ENCODE measurements at places on chromosomes 2 and 18.

GRCh38 chr2:60023256-60023985, 530.0 kb downstream of the BCL11A start:
- DNase-seq, result no peak

- no peak for DNase-seq
Observed at GRCh38 chr2:192357217-192357616, 162.5 kb upstream of the TMEFF2 start.

DNA sequence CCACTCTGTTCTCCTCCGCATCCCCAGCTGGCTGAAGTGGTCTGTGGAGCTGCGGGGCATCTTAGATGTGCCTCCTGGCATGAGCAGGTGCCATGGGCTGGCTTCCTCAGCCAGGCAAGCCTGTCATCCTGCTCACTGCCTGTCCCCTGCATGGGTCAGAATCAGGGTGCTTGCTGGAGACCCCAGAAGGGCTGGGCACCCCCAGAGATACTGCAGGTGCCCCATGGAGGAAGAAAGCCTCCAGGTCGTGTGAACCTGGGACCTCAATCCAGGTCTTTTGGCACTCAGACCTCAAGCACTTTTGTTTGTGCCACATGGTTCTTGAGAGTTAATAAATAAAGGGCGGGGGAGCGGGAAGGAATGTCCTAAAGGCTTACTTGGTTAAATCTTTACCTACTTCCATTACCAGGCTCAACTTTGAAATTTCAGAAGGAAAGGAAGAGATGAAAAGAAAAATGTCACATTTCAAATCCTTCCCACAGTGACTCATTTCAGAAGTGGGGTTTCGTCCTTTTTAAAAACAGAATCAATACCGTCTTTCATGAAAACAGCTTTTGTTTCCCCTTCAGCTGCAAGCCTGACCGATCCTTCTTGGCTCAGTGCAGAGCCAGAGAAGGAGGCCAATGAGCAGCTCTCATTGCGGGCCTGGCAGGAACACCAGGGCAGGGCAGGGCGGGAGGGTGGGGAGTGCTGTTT, 69.9 kb downstream of the RHOB start:
- no peak for DNase-seq

GRCh38 chr2:132776287-132776686, 106.3 kb upstream of the LYPD1 start:
- no peak for DNase-seq

DNA sequence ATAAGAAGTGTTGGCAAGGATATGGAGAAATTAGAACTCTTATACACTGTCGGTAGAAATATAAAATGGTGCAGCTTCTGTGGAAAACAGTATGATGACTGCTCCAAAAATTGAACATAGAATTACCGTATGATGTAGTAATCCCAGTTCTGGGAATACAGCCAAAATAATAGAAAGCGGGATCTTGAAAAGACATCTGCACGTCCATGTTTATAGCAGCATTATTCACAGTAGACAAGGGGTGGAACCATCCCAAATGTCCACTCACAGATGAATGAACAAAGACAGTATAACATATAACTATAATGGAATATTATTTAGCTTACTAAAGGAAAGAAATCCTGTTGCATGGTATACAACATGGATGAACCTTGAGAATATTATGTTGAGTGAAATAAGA, 257.7 kb downstream of the TDRD15 start:
- DNase-seq, result peak; percentile 50

- DNase-seq, result no peak
Observed at GRCh38 chr18:55778788-55779690, 191.0 kb upstream of the TCF4 start.

DNA sequence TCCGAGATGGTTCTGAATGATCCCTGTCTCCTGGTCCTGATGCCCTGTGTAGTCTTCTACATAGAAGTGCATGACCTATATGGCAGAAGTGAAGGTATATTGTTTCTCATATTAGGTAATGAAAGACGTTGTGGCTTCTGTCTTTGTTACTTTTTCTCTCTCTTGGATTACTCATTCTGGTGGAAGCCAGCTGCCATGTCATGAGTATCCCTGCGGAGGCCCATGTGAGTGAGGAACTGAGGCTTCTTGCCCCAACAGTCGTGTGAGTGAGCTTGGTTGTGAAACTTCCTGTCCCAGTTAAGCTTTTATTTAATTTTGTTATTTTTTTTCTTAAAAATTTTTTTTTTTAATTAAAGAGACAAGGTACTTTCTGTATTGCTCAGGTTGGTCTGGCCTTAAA, 134.7 kb downstream of the UBR3 start:
- DNase-seq, result no peak

GRCh38 chr2:234130777-234131181, 80.3 kb downstream of the SPP2 start:
- DNase-seq, result no peak

DNA sequence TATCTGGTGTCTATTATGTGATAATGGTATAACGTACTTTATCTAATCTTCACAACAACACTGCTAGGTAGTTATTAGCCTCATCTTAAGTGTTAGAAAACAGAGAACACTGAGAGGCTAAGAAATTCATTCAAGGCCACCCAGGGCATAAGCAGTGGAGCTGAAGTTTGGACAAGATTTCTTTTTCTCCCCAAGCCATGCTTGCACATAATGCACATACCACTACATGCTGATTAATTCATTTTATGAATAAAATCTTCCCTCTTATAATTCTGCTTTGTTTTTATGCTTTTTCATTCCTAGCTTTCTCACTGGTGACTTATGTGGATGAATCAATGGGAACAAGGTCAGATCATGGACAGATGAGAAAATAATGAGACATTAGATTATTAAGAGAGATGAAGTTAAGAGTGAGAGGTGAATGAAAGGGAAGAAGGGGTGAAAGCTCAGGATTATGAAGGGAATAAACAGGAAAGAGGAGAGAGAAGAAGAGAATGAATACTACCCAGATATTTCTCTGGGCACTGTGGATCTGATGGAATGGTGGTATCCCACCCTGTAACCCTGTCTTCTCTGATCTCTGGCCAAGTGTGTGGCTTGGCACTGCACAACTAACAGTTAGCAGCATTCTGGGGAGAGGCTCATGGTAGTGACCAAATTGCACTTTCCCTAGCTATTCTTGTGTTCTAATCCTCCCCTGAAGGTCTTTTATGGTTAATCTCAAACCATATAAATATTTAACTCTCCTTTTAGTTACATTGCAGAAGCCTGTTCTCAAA, 17.7 kb upstream of the GALNT3 start:
- no peak for DNase-seq

DNA sequence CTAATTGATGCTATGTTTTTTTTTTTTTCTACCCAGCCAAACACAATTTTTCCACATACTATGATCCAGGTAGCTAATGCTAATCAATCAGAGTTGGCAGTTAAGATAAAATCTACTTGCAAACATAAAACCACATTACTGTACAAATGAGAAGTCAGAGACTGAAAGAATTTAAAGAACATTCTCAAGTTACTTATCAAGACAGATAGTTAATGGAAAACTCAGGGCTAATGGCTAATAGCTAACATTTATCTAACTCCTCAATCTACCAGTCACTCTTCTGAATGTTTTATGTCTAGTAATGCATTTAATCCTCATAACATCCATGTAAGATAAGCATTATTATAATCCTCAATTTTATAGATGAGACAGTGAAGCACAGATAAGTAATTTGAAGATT, 537.6 kb upstream of the SETBP1 start:
- DNase-seq, result no peak

DNA sequence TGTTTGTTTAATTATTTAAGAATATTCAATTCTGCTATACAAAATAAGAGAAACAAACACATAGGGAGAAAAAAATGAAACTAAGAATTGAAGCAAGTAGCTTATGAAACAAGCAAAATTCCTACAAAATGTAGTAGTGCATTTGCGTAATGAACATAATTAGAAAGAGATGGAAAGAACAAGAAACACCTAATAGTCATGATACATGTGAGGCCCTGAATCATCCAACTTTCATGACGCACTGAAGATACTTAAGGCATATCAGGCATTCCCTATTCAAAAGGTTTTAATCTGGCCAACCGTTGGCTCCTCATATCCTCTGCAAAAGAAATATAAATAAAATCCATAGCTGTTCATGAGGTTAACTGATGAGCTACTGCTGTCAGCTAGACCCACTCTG, 14.5 kb upstream of the NAB1 start:
- DNase-seq, result no peak

DNA sequence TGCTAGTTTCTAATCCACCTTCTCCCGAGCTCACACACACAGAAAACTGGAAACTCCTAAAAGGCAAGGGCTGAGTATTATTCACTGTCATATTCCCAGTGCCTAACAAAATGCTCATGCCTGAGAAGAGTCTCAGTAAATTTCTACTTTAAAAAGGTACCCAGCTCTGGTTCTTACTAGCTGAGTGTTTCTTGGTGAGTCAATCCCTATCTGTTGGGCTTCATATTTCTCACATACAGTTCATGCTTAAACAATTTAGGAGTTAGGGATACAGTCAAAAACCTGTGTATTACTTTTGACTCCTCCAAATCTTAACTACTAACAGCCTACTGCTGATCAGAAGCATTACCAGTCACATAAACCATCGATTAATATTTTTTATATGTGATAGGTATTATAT, 204.9 kb downstream of the EN1 start:
- no peak for DNase-seq

DNA sequence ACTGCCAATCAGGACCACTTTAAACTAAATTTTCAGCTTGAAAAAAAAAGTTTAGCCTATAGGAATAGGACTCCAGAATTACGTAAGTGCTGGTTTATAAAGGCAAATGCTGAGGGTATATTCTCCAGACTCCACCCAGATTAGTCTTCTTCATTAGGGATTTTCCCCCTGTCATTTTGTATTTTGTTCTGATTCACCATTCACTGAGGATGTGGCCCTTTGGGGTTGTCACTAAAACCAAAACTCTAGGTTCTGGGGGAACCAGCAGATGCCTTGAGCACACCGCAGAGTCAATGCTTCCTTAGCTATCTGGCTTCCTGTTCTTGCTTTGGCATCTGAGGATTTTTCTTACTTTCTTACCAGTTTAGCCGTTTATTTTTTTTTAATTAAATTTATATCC, 10.5 kb downstream of the SCYGR4 start:
- DNase-seq, result no peak

Data from NCI-H345 (cell line).